Umbilical cord (tissue), 2 donors: ENCODE measurements at places on chromosomes 2 and 18. TPM values are rescaled to one million over a fixed set of nuclear protein-coding genes. Genes with fewer than 3 reads are reported as not detected.

Gene DIPK1C
- total RNA-seq = 3.1 TPM

Gene ESPNL
- total RNA-seq = 5.5 TPM

Gene REG3A
- 3.6 TPM for total RNA-seq

Gene RGPD3
- total RNA-seq = 4.1 TPM

- DNase-seq = no peak
Measured at GRCh38 chr2:128635361-128635900, 316.8 kb upstream of the HS6ST1 start.

- no peak for DNase-seq
Measured at GRCh38 chr2:121293450-121294325, 8.7 kb upstream of the TFCP2L1 start.

GRCh38 chr2:54528311-54528955 lies 72.3 kb downstream of the SPTBN1 start:
- no peak for DNase-seq

GRCh38 chr2:31401580-31401979 lies 13.0 kb downstream of the XDH start:
- peak; percentile 46 for DNase-seq

- DNase-seq = no peak
Measured at GRCh38 chr2:150482111-150482510, 5.4 kb downstream of the RND3 start.

- DNase-seq = no peak
Measured at GRCh38 chr2:1286929-1287328, 126.3 kb upstream of the TPO start.
